ENCODE measurements at places on chromosomes 7 and 10.

DNA sequence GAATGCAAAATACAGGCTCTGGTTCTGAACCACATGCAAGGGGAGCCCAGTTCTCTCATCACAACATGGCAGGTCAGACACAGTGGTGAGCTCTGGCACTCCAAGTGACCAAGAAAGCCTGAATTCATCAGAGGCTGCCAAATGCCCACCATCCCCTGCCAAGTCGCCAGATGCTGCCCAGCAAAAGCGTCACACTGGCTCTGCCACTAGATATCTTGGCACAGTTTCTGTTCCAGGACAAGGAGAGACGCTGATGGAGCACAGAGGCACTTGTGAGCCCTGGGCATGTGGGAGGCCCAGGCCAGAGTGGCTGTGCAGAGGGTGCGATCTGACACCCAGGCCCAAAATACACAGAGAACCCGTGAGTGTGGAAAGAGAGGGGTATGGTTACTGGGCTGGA is 57.8 kb downstream of the GAD2 start:
- no peak for DNase-seq

DNA sequence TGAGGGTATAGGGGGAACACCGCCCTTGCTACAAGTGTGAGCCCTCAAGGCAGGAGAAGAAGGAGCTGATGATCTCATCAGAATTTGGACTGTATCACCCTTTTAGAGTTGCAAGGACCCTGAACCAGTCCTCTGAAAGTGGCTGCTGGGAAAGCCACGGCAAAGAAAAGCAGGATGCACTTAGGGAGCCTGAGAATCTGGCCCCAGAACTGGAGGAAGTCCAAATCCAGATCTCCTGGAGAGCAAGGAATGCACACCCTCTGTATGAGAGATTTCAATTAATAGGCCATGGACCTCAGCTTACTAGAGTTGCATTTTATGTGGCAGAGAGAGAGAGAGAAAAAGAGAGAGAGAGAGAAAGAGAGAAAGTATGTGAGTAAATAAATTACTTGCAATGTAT is 662.9 kb downstream of the CCSER2 start:
- DNase-seq, result no peak

DNA sequence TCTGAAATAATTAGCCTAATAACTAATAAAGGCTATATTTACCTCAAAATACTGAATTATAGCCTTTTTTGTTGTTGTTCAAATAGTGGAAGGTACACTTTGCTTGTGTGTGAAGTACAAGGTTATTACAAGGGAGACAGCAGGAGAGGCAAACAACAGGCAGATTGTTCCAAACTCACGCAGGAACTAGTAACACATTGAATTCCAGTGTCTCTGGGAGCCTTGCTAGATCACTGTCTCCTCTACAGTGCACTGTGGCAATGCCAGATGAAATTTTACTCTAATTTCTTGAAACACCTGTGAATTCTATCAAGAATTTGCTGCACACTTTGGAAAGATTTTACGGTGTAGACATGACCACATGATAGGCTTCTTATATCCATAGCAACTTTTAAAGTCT is 112.6 kb downstream of the MDFIC start:
- DNase-seq, result no peak

GRCh38 chr10:4266416-4267085 is 481.5 kb upstream of the KLF6 start:
- DNase-seq, result no peak

GRCh38 chr10:112361951-112362751 is 11.8 kb upstream of the ACSL5 start:
- no peak for DNase-seq

DNA sequence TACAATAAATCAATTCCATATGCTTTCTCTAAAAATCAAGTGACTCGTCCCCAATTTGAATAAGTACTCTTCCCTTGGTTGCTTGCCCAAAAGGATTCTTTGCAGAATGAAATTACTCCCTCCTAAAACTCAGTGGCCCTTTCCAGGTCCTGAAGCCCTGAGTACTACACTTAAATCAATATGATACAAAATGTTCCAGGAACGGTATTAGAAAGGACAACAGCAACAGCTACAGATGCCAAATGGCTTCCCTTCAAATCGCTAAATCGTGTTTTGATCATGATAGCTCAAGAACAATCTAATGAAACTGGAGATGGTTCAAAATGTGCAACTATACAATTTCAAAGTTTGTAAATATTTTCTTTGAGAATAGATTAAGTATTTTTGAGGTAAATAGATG is 59.4 kb downstream of the TPK1 start:
- DNase-seq, result no peak

DNA sequence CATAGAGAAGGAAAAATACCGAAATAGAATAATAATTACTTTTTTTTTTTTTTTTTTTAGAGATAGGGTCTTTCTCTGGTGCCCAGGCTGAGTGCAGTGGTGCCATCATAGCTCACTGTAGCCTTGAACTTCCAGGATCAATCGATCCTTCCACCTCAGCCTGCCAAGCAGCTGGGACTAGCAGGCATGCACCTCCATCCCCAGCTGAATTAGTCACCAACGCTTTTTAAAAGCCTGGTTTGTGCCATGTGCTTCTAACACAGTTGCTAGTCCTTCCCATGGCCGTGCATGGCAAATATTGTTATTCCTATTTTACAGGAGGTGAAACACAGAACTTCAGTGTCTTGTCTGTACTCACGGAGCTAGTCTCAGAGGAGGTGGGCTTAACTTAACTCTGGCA is 23.2 kb downstream of the LYZL2 start:
- no peak for DNase-seq

DNA sequence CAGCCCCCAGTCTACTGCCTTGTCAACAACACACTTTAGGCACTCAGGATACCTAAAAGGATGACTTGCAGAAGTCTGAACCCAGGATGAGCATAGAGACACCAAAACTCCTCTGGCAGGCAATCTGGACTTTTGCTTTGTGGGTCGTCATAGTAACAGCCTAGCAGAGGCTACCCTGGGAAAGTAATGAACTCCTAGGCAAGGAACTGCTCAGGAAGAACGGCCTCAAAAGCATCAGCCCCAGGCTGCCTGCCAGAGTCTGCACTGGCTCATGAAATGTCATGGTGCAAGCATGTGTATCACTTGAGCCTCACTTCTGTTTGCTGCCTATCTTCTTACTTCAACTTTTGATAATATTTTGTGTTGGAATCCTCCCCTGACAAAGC is 715.1 kb downstream of the GRID1 start:
- no peak for DNase-seq

- DNase-seq, result no peak
Observed at GRCh38 chr7:76333511-76334101, 25.2 kb downstream of the YWHAG start.

DNA sequence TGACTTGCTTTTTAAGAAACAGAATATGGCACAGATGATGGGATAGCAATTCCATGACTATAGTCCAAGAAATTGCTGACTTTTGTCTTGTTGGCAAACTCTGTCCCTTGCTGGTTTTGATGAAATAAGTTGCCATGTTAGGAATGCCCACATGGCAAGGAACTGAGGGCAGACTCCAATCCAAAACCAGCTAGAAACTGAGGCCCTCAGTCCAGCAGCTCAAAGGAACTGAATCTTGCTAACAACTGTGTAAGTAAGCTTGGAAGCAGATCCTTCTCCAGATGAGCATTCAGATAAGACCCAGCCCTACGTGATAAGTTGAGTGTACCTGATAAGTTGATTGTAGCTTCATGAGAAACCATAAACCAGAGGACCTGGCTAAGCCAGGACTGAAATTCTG is 64.3 kb upstream of the BMPER start:
- no peak for DNase-seq

- DNase-seq, result no peak
Observed at GRCh38 chr10:7666253-7667023, at the start of gene ITIH5. Gene ITIH5 (minus strand): TSS chr10:7666966. CDS start chr10:7666892, 74 bp downstream.

- DNase-seq, result no peak
Observed at GRCh38 chr10:91219371-91220193, 881 bp upstream of the PCGF5 start.

GRCh38 chr7:26101361-26102151 is 50.4 kb upstream of the NFE2L3 start:
- DNase-seq, result no peak

DNA sequence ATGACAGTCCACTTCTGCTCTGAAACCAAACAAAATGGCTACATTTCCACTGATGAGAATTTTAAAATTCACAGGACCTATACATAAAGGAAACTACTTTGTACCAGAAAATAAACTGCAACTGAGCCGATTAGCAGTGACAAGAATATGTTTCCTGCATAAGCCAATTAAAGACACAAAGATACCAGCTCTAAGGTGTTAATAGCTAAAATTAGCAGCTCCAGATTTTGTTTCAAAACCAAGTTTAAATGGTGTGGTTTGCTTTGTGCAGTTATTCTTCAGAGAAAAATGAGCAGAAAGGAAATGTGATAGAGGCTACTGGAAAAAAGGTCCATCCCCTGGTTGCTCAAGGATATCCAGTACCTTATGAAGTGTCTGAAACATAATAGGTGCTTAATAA is 123.2 kb downstream of the ANK3 start:
- no peak for DNase-seq

- DNase-seq, result no peak
Observed at GRCh38 chr10:43808136-43808535, 159.5 kb upstream of the ZNF32 start.

- DNase-seq, result no peak
Observed at GRCh38 chr10:31618541-31619291, 299.7 kb downstream of the ZEB1 start.

GRCh38 chr10:14072541-14072940 is 258.2 kb downstream of the FRMD4A start:
- DNase-seq, result no peak

DNA sequence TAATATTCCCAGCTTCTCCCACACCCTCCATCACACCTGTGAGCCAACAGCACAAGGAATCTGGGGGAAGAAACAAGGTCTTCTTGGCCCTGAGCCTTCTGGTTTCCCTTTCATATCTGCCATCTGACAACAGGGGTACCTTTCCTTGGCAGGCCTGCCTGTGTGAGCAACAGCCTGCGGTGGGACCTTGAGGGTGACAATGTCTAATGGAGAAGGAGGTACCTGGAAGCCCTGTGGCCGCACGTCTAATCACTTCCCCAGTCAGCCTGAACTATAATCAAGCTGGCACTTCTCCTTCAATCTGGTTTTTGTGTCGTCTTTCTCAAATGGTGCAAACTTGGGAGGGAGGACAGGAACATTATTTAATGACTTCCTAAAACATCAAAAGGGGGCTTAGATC is 41.2 kb downstream of the NRCAM start:
- DNase-seq, result no peak

DNA sequence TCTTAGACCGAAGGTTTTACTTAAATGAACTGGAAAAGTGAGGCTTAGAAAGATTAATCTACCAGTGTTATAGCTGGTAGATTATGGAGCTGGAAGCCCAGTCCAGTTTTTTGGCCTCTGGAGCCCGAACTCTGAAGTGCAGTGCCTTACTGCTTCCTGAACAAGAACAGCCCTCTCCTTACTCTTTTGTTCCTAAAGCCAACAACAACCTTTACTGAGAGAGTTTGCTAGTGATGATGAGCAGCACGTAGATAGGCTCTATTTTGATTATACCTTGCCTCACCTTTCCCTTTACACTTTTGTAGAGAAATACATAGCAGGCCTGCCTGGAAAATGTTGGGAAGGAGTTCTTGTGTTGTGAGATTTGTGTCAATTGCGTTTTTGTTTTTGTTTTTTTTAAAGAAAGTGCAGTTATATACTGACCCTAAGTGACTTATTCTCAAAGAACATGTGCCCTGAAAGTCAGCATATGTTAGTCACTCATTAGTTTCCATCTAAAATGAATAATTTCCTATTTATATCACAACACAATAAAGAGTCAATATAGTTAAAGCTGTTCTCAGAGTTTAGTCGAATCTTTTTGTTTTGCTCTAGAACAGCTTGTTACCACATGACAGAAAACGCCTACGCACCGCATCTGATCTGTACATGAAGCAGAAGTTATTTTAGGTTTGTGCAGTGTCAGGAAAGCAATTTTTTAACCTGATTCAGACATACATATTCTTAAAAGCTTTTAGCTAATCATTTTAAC is 33.0 kb downstream of the PLEKHA1 start:
- DNase-seq, result no peak

- no peak for DNase-seq
Observed at GRCh38 chr7:42405782-42406181, 168.8 kb upstream of the GLI3 start.

GRCh38 chr7:22361795-22362194 is 4.8 kb upstream of the RAPGEF5 start:
- no peak for DNase-seq

- DNase-seq, result no peak
Observed at GRCh38 chr7:36188906-36189305, 35.9 kb downstream of the EEPD1 start.

DNA sequence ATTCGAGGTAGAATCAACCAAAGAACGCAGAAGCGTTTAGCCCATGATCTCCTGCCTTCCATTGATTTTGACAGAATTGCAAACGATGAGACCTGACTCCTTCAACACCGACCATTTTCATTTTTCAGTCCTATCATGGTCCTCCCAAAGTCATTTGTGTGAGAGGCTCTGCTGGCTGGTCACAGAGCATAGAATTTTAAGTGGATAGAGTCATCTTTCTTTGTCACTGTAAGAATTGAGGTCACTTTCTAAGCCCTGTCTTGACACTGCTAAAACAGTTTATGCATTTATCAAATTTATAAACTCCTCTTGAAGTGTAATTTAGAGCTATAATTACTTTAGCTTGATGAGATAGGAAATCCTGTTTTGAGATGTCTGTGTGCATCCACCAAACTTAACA is 72.0 kb downstream of the UBE3C start:
- no peak for DNase-seq

GRCh38 chr7:145644426-145645134 is 472.0 kb upstream of the CNTNAP2 start:
- DNase-seq, result no peak

GRCh38 chr10:122112021-122112616 is 123.2 kb downstream of the TACC2 start:
- DNase-seq, result no peak

GRCh38 chr10:94010886-94011285 is 17.2 kb downstream of the PLCE1 start:
- DNase-seq, result no peak

DNA sequence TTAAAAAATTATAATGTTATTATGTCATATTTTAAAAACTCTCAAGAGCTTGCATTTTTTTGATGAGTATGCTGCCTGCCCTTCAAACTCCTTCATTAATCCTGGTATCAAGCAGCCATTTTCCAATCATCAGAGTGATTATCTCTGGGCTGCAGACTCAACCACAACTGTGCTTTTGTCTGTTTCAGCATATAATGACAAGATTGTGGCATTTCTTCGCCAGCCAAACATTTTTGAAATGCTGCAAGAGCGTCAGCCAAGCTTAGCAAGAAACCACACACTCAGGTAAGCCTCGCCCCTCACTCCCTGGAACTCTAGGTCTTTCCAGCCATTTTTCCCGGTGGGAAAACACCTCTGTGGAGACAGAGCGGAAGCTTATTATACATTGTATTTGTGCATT is 90.0 kb upstream of the STK17A start:
- DNase-seq, result no peak

DNA sequence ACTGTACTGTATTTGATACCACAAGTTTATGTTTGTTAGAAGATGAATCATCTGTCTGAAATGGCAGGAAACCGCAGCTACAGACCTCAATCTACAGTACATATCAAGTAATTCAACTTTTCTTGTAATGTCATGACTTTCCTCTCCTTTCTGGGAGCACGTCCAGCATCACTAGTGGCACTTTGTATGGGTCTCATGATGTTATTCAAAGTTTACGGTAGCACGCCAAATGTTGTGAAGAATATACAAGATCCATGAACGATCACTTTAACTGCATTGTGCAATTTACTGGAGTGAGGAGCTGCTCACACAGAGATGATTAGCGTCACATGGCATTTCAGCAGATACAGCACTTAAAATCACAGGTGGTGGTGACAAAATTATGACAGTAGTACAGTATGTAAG is 257.8 kb upstream of the GNAI1 start:
- DNase-seq, result no peak
